Left lobe of liver (tissue), 2 donors: ENCODE measurements at places on chromosomes 1 and 21. TPM values are rescaled to one million over a fixed set of nuclear protein-coding genes. Genes with fewer than 3 reads are reported as not detected.

DNA sequence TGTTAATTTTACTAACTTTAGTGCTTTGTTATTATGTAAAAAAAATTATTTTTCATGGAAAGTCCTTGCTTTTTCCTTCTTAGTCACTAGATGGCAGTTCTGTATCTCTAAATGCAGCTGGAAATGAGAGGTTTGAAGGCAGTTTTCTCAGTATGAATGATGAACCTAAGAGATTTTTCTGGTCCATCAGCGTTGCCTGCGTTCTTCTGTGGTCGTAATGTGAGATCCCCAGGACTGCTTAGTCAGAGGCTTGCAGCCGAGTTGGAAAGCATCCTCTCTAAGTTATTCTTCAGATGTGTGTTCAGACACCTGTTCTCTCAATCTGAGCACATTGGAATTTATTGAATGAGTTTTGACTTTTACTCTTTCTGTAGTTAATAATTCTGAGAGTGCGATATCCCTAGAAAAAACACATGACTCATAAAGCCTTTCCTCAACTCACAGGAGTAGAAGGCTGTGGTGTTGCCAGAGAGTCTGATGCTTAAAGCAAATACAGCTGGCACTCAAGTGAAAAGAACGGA, 99.3 kb downstream of the FMN2 start:
- DNase-seq, result no peak

DNA sequence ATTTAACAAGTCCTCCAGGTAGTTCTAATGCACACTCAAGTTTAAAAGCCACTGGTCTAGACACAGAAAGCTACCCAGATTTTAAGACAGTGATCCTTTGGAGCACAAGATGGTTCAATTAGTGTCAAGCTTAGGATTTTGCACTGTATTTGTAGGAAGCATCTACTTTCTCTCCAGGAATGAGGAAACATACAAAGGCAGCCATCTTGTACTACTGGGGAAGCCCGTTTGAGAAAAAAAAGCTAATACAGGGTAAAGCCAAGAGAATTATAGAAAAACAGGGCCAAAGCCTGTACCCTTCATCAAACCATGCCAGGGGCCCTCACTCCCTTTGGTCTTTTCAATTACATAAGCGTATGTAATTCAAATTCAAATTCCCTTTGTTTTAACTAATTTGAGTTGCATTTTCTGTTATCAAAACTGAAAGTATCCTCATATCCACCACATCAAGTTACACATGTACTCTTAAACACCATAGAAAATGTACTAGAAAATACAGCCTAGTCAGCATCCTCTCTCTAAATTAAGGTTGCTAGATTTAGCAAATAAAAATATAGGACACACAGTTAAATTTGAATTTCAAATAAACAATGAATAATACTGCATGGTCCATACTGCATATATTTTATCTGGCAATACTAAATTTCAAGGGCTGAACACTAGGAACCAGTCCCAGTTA, 17.4 kb downstream of the PIK3R3 start:
- DNase-seq, result no peak

Gene MEX3A
- 1.1 TPM for total RNA-seq

DNA sequence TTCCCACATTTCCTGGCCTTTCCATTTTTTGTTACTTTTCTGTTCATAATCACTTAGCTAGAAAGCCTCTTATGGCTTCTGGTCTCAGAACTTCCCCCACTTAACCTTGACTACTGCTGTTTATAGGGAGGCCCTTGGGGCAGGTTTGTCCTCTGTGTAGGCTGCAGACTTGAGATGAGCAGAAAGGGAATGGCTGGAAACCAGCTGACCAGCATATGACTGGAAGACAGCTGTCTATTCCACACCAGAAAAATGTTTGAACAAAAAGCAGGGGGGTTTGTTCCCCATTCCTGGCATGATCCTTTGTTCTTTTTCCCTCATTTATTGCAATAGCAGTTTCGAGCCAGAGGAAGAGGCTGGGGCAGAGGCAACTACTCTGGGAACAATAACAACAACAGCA, 4.9 kb upstream of the SH3D21 start:
- no peak for DNase-seq

DNA sequence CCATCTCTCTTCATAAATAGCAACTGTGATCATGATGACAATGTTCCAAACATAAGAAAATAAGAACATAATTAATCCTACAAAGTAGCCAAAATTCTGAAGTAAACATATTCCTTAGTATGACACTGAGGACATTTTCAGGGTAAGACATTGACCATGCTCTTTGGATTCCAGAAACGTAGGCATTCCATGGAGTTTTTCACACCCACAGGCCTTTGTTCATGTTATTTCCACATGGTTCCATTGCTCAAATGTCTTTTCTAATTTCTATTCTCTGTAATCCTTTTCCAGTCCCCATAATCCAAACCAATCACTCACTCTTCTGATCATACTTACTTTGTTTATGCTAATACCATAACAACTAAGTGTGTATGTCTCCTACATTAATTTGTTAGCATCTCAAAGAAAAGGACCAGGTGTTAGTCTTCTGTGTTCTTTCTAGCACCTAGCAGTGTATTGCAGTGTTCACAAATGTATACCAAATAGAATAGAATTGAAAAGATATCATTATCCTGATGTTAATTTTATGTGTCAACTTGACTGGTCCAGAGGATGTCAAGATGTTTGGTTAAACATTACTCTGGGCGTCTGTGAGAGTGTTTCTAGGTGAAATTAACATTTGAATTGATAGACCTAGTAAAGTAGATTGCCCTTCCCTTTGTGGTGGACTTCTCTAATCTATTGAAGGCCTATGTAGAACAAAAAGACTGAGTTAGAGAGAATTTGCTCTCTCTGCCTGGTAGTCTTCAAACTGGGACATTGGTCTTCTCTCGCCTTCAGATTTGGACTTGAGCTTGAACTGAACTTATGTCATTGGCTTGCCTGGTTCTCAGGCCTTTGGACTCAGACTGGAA, 516.6 kb downstream of the PTPRC start:
- DNase-seq, result no peak
